ENCODE measurements at places on chromosomes 4 and X. TPM values are rescaled to one million over a fixed set of nuclear protein-coding genes. Genes with fewer than 3 reads are reported as not detected.

Gene MAGEE2
- not detected for total RNA-seq

Gene C4orf36
- 0.32 TPM for total RNA-seq

Gene MTHFD2L
- total RNA-seq = 25.7 TPM

Gene TIMM8A
- 5.2 TPM for total RNA-seq

Gene CSN3
- total RNA-seq = not detected

Gene CCDC149
- total RNA-seq = 13.0 TPM

Gene RNF212
- total RNA-seq = 0.91 TPM

Gene SPANXC
- not detected for total RNA-seq

Gene VGLL1
- not detected for total RNA-seq

Gene TIGD4
- 0.30 TPM for total RNA-seq

Gene AFP
- not detected for total RNA-seq

Gene FGB
- total RNA-seq = not detected

Gene DCX
- total RNA-seq = not detected

Gene MORF4L2
- 883 TPM for total RNA-seq

Gene SLC34A2
- not detected for total RNA-seq

Gene PWWP3B
- not detected for total RNA-seq

Gene TCP11X2
- total RNA-seq = not detected

Gene KLHL4
- 27.0 TPM for total RNA-seq

Gene GSX2
- not detected for total RNA-seq

Gene ADH7
- total RNA-seq = not detected

Gene GBA3
- total RNA-seq = not detected

Gene XAGE2
- total RNA-seq = not detected

Gene SH3RF1
- 12.3 TPM for total RNA-seq

Data from epithelial cell of umbilical artery (primary cell).